ENCODE measurements at places on chromosomes 3 and 15.
A peak's percentile ranks its signal among the peaks of the same experiment; 100 is the strongest.

DNA sequence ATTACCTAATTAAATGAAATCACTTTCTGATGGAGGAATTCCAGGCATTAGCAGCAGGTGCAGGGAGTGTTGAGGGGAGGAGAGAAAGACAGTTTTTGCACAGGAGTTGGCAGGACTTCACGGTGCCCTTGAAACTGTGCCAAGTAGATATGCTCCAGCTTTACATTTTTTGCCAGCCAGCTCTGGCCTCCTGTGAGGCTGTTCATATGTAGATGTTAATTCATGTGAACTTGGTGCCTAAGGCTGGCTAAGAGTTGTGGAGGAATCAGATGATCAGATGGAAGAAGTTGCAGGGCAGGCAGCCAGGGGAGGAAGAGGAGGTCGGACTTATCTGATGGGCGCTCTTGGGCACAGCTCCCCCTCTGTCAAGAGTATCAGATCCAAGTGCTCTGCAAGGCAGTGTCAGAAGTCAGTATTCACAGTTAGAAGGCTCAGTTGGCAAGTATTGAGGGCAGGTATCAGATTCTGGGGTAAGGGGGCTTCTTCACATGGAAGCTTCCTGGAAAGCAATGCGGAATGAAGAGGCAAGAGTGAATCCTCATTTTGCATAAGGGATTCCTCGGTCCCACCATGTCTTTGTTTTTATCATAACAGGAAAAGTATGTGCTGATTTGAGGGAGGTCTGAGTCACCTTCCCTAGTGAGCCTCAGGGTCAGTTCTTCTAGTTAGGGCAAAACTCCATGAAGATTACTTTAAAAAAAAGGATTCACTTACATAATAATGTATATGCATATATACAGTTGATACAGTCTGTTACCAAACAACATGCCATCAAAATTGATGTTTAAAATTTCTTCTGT lies 172.6 kb upstream of the UMPS start:
- DNase-seq: peak; percentile 14

GRCh38 chr15:97858296-97858695 lies 102.2 kb upstream of the ARRDC4 start:
- peak; percentile 7 for DNase-seq

DNA sequence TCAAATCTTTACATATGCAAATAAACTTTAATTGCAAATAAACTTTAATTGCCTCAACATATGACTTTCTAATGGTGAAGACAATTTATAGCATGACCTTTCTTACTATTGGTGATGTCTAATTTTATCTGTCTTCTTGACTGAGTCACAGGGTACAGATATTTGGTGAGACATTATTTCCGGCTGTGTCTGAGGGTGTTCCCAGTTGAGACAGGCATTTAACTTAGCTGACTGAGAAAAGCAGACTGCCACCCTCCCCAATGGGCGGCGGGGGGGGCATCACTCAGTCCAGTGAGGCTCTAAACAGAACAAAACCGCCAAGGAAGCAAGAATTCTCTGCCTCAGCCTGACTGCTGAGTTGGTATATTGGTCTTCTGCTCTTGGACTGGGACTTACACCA lies 160.0 kb downstream of the TBL1XR1 start:
- DNase-seq: no peak

GRCh38 chr15:34370643-34371042 lies 3.6 kb upstream of the LPCAT4 start:
- DNase-seq: no peak

GRCh38 chr15:101203607-101204189 lies 48.1 kb downstream of the CHSY1 start:
- DNase-seq: no peak

- DNase-seq: no peak
Observed at GRCh38 chr3:27380433-27381357, 11.5 kb upstream of the NEK10 start.

GRCh38 chr3:13308380-13308801 lies 111.7 kb downstream of the NUP210 start:
- DNase-seq: peak; percentile 57

GRCh38 chr3:171755015-171755589 lies 55.2 kb downstream of the PLD1 start:
- DNase-seq: no peak

- DNase-seq: no peak
Observed at GRCh38 chr3:185342459-185343174, 20.3 kb upstream of the MAP3K13 start.

- no peak for DNase-seq
Observed at GRCh38 chr3:9079676-9080075, 116.4 kb upstream of the RAD18 start.

DNA sequence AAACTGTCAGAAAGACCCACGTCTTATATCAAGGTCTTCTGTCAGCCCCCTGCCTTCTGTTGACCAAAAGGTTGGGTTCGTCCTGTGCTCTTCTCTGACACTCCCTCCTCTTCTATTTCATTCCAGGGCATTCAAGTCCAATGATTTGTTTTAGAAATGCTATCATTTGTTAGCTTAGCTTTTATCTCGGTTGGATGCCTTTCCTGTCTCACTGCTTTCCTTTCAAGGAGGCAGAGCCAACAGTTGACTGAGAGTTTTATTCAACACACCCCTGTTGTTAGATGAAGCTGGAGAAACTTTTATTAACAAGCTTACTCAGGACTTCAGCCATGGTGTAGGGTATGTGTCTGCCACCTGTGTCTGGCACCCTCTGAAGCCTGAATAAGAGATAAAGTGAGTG lies 112.0 kb upstream of the SLC7A14 start:
- no peak for DNase-seq

- DNase-seq: peak; percentile 55
Observed at GRCh38 chr3:148077318-148077923, 620.3 kb upstream of the AGTR1 start.

Measured in eye (tissue), 1 donor.